ENCODE measurements at places on chromosomes 1 and 21. TPM values are rescaled to one million over a fixed set of nuclear protein-coding genes. Genes with fewer than 3 reads are reported as not detected.
A peak's percentile ranks its signal among the peaks of the same experiment; 100 is the strongest.

DNA sequence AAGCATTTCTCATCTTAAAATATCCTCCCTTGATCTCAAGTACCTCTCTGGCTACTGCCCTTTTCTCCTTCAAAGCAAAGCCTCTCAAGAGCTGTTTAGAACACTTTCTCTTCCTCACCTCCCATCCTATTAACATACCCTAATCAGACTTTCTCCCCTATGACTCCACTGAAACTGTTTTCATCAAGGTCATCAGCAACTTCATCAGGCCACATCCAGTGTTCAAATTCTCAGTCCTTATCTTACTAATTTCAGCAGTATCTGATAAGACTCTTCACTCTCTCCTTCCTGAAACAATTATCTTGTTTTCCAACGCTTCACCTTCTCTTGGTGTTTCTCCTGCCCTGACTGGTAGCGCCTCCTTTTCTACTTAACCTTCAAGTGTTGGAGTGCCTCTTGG is 1.5 kb upstream of the RAP1A start:
- H3K27me3 ChIP-seq: no peaks in the 10 kb centered on the region
- H3K4me1 ChIP-seq: peaks cover 38% of the 10 kb centered on the region
- no peak overlapping the region for H3K27ac ChIP-seq

- no peaks in the 10 kb centered on the region for H3K27me3 ChIP-seq
- peak; percentile 67 for DNase-seq
- peaks cover 86% of the 10 kb centered on the region for H3K36me3 ChIP-seq
- no peak overlapping the region for H3K4me3 ChIP-seq
- no peaks in the 10 kb centered on the region for H3K4me1 ChIP-seq
- H3K27ac ChIP-seq: peak overlapping the region; percentile 8
These were observed 102.1 kb downstream of the JAK1 start for GRCh38 chr1:64864018-64864940.

DNA sequence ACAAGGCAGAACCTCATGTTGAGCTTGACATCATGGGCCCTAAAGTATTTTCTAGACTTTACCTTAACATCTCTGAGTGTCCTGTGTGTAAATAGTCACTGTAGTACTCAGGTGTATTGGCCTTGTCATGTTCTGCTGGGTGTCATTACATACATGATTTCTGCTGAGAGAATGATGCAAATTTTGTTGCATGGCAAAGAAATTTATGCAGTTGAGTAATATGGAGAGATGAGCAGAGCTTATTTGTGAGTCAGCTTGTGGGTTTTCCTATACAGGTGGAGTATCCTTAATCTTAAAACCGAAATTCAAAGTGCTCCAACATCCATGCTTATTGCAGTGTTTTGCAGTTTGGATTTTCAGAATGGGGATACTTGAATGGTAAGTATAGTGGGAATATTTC is 36.6 kb downstream of the RGL1 start:
- H3K4me1 ChIP-seq: peaks cover 3% of the 10 kb centered on the region
- H3K27ac ChIP-seq: peak overlapping the region; percentile 84
- no peak for DNase-seq
- H3K36me3 ChIP-seq: no peaks in the 10 kb centered on the region

GRCh38 chr1:100391675-100392074 is 39.4 kb downstream of the CDC14A start:
- no peak overlapping the region for H3K4me3 ChIP-seq
- DNase-seq: no peak
- no peaks in the 10 kb centered on the region for H3K27me3 ChIP-seq
- H3K27ac ChIP-seq: no peak overlapping the region

GRCh38 chr1:42046761-42047507 is 106.3 kb upstream of the GUCA2B start:
- no peaks in the 10 kb centered on the region for H3K36me3 ChIP-seq
- H3K27ac ChIP-seq: peak overlapping the region; percentile 25
- H3K27me3 ChIP-seq: no peaks in the 10 kb centered on the region
- no peaks in the 10 kb centered on the region for H3K4me1 ChIP-seq
- DNase-seq: peak; percentile 29

DNA sequence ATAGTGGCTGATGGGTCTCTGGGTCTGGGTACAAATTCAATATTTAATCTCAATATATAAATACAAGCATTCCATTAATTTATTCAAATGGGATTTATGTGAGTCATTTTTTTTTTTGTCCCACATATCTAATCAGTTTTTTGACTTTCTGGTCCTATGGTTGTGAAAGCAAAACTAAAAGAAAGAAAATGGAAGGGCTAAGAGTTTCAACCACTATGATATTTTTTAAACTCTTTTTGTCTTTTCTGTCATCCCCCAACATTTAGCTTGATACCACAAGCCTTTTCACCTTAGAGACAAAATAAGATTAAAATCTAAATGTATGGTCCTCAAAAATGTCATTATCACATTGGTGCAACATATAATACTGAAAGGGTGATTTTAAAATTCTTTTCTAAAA is 602.7 kb upstream of the CHRM3 start:
- no peaks in the 10 kb centered on the region for H3K4me1 ChIP-seq
- no peak overlapping the region for H3K27ac ChIP-seq
- no peaks in the 10 kb centered on the region for H3K27me3 ChIP-seq
- H3K36me3 ChIP-seq: no peaks in the 10 kb centered on the region

- H3K4me3 ChIP-seq: no peak overlapping the region
- DNase-seq: peak; percentile 42
These were observed 16.9 kb downstream of the MATN1 start for GRCh38 chr1:30706528-30706927.

GRCh38 chr1:151887028-151887427 is 22.3 kb downstream of the THEM4 start:
- DNase-seq: no peak
- no peak overlapping the region for H3K27ac ChIP-seq
- no peaks in the 10 kb centered on the region for H3K27me3 ChIP-seq
- H3K4me3 ChIP-seq: no peak overlapping the region

- peaks cover 16% of the 10 kb centered on the region for H3K4me1 ChIP-seq
- no peaks in the 10 kb centered on the region for H3K36me3 ChIP-seq
- no peak overlapping the region for H3K4me3 ChIP-seq
- no peak for DNase-seq
These were observed 6.1 kb upstream of the S100A2 start for GRCh38 chr1:153571706-153572105.

GRCh38 chr1:24951337-24951736 is 21.3 kb upstream of the RUNX3 start:
- DNase-seq: no peak
- H3K36me3 ChIP-seq: no peaks in the 10 kb centered on the region
- no peaks in the 10 kb centered on the region for H3K4me1 ChIP-seq
- H3K27ac ChIP-seq: no peak overlapping the region
- no peak overlapping the region for H3K4me3 ChIP-seq

- DNase-seq: no peak
- H3K36me3 ChIP-seq: no peaks in the 10 kb centered on the region
- H3K4me3 ChIP-seq: no peak overlapping the region
- H3K4me1 ChIP-seq: no peaks in the 10 kb centered on the region
These were observed 12.3 kb upstream of the LDLRAD2 start for GRCh38 chr1:21799730-21800129.

GRCh38 chr1:244329591-244330317 is 122.0 kb downstream of the ADSS2 start:
- H3K27ac ChIP-seq: no peak overlapping the region
- H3K4me1 ChIP-seq: no peaks in the 10 kb centered on the region
- H3K4me3 ChIP-seq: no peak overlapping the region
- no peaks in the 10 kb centered on the region for H3K27me3 ChIP-seq
- H3K36me3 ChIP-seq: no peaks in the 10 kb centered on the region

DNA sequence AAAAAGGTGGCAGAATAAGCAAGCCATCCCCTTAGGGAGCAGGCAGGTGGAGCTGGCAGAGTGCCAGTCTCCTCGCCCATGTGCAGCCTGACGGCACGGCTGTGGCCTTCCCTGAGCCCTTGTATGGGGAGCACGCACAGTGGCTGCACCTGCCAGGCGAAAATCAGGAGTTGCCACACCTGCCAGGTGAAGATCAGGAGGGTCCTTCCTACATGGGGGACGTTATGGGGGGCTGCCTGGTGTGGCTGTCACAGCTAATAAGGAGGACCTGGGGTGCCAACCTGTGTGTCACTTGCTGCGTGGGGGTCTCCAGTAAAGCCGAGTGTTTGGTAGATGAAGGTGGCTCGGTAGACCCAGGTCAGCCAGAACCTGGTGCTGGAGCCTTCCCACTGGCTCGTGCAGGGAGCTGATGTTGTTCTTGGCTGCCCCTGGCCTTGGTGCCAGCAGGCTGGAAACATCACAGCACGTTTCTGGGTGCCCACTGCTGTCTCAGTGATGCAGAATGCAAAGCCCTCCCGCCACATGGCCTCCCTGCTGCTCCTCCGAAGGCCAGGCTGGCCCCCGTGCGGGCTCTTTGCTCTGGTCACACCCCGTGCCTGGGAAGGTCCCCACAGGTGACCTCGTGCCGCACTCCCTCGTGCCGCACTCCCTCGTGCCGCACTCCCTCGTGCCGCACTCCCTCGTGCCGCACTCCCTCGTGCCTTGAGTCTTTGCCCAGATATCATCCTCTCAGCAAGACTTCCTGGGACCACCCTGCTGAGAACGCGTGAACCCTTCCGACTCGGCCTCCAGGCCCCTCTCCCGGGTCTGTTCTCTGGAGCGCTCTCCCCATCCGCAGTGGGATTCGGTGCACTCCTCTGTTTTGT is 55.4 kb downstream of the SLC37A1 start:
- H3K27me3 ChIP-seq: no peaks in the 10 kb centered on the region
- no peak overlapping the region for H3K27ac ChIP-seq
- no peak overlapping the region for H3K4me3 ChIP-seq
- H3K36me3 ChIP-seq: peaks cover 84% of the 10 kb centered on the region
- H3K4me1 ChIP-seq: no peaks in the 10 kb centered on the region

DNA sequence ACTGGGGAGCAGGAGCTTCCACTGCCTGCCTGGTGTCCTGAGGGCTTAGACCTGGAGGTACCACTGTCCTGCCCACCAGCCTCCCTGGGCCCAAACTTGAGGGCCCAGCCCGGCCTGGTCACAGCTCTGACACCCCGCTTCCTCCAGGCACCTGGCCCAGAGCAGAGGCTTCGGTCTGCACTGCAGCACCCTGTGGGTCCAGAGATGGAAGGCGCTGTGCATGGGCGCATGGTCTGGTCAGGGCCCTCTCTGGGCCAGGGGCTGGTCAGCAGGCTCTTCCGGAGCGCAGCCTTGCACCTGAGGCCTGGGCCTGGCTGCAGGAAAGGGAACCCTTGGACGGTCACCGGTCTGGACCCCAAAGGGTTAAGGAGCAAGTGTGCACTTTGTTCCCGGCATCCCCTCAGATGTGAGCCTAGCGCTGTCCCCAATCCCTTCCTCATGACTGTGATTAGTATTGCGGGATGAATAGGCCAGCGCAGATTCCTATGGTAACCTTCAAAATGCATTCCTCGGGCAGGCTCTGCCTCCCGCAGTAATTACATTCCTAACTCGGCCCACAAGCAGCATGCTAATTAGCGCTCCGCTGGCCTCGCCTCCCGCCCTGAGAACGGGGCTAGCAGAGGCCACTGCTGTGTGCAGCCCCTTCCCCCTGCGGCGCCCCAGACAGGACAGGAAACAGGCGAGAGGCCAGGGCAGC is 36.3 kb downstream of the PRDM16 start:
- H3K27me3 ChIP-seq: no peaks in the 10 kb centered on the region
- no peak overlapping the region for H3K4me3 ChIP-seq
- H3K27ac ChIP-seq: no peak overlapping the region
- no peak for DNase-seq
- H3K4me1 ChIP-seq: peaks cover 15% of the 10 kb centered on the region

GRCh38 chr1:204316164-204316563 is 43.6 kb downstream of the PLEKHA6 start:
- H3K27me3 ChIP-seq: no peaks in the 10 kb centered on the region
- H3K27ac ChIP-seq: no peak overlapping the region
- no peaks in the 10 kb centered on the region for H3K36me3 ChIP-seq
- no peak for DNase-seq
- peaks cover 21% of the 10 kb centered on the region for H3K4me1 ChIP-seq

DNA sequence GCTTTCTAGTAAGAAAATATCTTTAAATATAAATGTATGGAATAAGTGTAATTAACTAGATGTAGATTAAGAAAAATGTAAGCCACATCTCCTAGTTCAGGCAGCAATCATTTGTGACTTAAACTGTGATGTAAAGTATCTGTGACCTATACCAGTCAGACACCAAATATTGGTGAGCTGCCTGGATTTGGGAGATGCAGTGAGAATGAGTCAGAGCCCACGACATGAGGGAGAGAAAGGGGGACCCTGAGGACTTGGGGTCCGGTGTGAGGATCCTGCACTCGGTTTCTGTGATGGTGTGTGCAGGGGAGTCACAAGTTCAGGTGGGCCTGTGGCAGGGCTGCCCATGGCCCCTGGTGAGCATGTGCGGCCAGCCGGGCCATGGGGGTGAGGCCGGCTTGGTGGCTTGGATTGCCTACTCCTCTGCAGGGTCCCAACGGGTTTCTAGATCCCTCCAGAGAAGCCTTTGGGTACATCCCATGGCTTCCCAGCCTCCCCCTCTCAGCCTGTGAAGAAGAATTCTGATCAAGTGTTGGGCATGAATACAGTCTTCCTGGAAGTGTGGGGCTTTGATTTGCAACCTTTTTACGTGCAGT is 19.0 kb upstream of the ABCG1 start:
- H3K27ac ChIP-seq: no peak overlapping the region
- no peaks in the 10 kb centered on the region for H3K27me3 ChIP-seq
- H3K4me3 ChIP-seq: no peak overlapping the region
- no peaks in the 10 kb centered on the region for H3K36me3 ChIP-seq
- peaks cover 37% of the 10 kb centered on the region for H3K4me1 ChIP-seq

DNA sequence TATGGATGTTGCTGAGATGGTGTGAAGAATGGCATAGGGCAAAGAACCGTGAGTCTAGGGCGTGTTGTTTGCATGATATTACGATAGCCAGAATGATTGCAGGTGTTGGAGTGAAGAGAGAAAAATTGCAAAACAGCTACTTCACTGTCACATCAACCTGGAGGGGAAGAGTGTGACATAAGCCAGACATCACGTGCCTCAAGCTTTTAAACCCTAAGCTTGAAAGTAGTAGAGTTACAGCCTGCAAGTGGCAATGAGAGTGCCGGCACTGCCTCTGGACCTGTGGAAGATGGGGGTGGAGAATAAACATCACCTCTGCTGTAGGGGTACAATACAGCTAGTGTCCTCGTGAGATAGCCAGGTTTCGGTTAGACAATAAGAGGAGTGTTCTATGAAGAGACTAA is 11.1 kb downstream of the EEIG2 start:
- no peaks in the 10 kb centered on the region for H3K27me3 ChIP-seq
- H3K27ac ChIP-seq: no peak overlapping the region
- H3K36me3 ChIP-seq: no peaks in the 10 kb centered on the region
- H3K4me3 ChIP-seq: no peak overlapping the region
- peaks cover 25% of the 10 kb centered on the region for H3K4me1 ChIP-seq

Gene INSRR
- 0.20 TPM for total RNA-seq

Gene PDZK1IP1
- not detected for total RNA-seq

Gene KCNH1
- not detected for total RNA-seq

Gene ZNF678
- total RNA-seq: 3.7 TPM

Gene CR1
- total RNA-seq: 2.0 TPM

Gene PRAMEF13
- total RNA-seq: not detected

Gene FCER1G
- total RNA-seq: 4.6 TPM

Gene SLC35F3
- total RNA-seq: 0.09 TPM

Gene ACKR1
- total RNA-seq: 31.4 TPM

Gene GNAI3
- 2.1 TPM for total RNA-seq

Gene LCE2C
- not detected for total RNA-seq

Gene CASQ2
- 1,698 TPM for total RNA-seq

Gene ICOSLG
- 6.2 TPM for total RNA-seq

Gene RNU1-1
- 1,075 TPM for total RNA-seq
